Fibroblast of skin of right biceps (primary cell): ENCODE measurements at places on chromosomes 12 and 14.

GRCh38 chr14:97066068-97066899 is 269.1 kb downstream of the VRK1 start:
- no peak for DNase-seq

- no peak for DNase-seq
Measured at GRCh38 chr12:4807116-4807783, 87.0 kb downstream of the GALNT8 start.

DNA sequence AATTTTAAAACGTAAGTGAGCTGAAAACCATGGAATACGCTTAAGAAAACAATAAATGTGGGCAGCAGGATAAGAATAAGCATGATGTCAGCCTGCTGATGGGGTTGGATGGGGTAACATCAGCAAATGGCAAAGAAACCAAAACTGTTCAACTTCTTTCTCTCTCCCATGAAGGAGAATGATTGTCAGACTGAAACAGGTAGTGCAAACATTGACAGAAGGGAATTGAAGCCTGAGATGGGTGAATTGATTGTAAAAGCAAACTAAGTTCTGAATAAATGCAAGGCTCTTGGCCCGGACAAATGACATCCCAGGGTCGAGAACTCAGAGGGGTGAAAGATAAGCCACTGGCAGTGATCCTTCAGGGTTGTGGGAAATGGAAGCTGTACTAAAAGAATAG is 182.6 kb downstream of the ETV6 start:
- no peak for DNase-seq

DNA sequence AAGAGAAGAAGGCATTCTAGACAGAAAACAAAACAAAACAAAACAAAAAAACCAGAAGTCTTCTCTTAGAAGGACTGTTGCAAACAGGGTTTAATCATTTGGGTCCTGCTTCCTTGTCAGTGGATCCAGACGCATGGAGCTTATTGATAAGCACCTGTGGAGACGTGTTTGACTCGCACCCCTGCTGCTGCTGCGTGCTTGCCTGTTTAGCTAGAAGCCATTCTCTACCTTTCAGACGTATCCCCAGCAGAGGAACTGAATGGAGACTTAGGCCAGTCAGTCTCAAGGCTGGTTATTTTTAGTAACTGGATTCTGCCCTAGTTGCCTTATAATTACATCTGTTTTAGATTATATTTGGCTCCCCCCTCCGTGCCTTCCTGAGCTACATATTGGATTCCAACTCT is 186.1 kb upstream of the EEA1 start:
- peak; percentile 77 for DNase-seq

DNA sequence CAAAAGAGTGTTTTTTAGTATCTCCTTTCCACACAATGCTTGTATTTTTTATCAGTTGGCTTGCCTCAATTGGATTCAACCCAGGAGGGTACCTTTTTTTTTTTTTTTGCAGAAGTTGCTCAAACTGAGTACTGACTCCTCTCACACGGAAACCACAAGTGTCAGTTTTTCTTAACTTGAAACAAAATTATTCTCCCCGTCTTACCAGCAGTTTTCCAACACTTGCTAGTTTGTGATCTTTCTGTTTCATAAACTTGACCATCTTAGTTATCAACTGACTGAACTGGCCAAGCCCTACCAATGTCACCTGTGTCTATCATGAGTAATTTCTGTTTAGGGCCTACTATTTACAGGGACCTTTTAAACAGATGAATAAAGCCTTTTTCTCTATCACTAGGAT is 34.1 kb upstream of the ITPR2 start:
- DNase-seq, result no peak

- peak; percentile 84 for DNase-seq
Measured at GRCh38 chr12:53172352-53172751, 8.2 kb upstream of the ZNF740 start.
